ENCODE measurements at places on chromosomes 12 and 14.

DNA sequence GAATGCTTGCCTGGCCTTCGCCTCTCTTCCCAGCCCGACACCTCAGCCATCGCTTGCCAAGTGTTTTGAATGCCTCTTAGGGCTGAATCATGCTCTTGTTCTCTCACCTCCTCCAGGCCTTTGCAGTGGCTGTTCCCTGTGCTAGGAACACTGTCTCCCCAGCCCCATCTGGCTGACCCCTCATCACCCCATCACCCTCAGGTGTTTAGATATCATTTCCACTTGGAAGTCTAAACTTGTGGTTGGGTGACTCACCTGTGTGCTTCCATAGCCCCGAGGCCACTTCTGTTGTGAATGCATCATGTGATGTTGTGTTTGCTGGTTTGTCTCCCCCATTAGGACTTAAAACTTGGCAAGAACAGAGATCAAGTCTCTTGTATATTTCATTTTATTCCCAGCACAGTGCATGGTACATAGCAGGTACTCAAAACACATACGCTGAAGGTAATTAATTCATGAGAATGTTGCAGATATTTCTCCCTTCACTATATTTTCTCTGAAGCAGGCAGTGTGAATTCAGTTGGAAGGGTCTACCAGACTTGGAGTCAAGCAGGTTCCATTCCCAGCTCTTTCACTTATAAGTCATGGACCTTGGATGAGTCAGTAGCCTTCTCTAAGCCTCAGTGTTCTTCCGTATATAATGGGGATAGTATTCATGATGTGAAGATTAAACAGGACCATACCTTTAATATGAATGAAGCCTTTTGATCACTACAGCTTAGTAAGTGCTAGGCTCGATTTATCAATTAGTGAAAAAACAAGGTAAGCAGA lies 67.8 kb downstream of the HRK start:
- DNase-seq = no peak

DNA sequence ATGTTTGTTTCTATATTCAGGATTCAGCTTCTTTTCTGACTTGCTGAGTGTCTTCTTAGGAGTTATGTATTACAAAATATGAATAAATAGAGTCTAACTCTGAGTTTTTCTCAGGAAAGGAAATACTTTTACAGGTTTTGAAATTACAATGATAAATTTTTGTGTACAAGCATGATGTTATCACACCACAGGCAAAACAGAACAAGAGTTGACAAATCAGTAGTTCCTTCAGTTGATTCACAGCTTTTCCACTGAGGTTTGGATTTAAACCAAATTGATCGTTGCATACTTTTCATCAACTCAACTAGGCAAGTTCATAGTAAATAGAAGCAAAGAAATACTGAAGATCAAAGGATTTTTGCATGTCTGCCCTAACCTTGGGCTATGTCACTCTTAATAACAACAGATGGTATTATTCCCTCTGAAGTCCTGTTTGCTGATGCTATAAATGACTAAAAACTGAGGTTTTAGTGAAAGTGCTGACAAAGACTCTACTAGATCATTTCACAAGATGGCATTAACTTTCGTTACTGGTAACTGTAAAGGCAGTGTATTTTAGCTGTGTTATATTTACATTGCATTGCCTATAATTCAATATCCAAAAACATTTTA lies 520.2 kb downstream of the FLRT2 start:
- no peak for DNase-seq

DNA sequence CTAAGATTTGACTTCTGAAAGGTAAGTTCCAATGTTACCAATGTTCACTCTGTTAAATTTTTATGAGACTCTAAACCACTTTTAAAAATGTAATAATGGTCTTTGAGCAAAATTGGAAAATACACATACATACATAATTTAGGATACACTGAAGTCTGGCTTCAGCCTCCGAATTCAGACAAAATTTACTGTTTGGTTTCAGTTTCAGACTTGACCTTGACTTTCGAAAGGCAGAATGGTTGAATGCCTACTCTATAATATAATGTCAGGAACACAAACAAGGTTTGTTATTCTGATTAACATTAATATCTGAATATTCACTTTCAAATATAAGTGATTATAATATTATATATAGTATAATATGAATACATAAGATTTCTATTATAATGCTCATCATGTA lies 74.1 kb upstream of the KRAS start:
- no peak for DNase-seq

DNA sequence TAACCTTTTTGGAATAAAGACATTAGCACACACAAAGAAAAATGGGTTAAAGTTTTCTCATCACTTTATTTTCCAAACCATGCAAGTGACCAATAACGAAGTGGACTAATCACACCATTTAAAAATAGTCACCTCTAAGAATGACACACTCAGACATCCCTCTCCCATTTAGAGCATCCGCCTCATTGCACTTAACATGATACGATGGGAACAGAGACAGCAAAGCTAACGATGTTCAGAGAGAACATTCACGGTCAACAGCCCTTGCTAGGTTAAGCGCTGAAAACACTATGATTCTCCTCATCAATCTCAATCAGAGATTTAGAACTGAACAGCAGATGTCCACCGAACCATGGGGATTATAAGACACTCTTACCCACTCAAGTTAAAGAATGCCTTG lies 35.8 kb downstream of the NIN start:
- DNase-seq = no peak

DNA sequence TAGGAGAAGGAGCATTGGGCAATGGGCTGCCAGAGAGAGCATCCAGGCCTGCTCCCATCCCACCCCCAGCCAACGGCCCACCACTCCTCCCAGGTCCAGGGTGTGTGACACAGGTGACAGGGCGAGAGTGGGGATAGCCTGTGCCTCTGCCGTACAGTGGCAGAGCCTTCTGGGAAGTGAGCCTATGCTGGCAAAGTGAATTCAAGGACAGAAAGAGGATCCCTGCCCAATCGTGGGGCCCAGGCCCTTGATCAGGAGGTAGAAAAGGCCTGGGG lies 553 bp upstream of the KRT79 start:
- no peak for DNase-seq

GRCh38 chr12:85076688-85077430 lies 40.7 kb downstream of the LRRIQ1 start:
- DNase-seq = no peak

DNA sequence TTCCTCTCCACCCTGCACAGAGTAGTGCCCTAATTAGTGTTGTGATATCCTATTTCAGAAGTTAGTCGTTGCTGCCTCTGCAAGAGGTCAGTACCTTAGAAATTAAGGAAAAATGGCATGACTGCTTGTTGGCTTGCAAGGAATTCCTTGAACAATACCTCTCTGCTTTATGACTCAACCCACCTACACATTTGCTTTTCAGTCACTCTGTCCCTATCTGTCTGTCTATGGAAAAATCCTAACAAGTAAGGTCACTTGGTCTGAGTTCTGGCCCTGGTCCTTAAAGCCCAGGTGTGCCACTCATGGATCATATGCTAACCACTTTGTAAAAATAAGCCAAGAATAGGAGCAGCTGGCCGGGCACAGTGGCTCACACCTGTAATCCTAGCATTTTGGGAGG lies 116.4 kb upstream of the ATF1 start:
- no peak for DNase-seq

GRCh38 chr14:95303552-95303951 lies 16.2 kb downstream of the CLMN start:
- no peak for DNase-seq

All from stimulated activated CD4-positive, alpha-beta T cell treated with anti-CD3 and anti-CD28 coated beads, Interleukin-1b, Interleukin-23, amount 100 ng/mL, for 48 hours (primary cell).